ENCODE measurements at places on chromosomes 13 and 19. TPM values are rescaled to one million over a fixed set of nuclear protein-coding genes. Genes with fewer than 3 reads are reported as not detected.

GRCh38 chr19:52453324-52454094 is at the start of gene ZNF578:
ZNF578 (plus strand) TSS chr19:52453553; CDS start chr19:52501846, 48,293 bp downstream.
- DNase-seq = peak; percentile 71

DNA sequence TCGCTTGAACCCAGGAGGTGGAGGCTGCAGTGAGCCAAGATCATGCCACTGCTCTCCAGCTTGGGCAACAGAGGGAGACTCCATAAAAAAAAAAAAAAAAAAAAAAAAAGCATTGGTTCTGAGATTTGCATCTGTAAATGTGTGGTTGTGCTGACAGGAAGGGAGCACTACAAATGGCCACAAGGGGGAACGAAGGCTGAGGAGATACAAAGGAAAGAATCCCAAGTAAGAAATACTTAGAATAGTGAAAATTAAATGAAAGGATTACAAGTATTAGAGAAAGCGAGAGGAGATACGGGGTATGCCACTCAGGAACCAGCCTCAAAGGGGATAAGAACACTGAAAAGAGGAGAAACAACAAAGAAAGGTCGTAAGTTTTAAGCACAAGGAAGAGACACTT is 284.9 kb downstream of the KLF12 start:
- DNase-seq = no peak

GRCh38 chr13:47886314-47886713 is 114.8 kb downstream of the SUCLA2 start:
- no peak for DNase-seq

- no peak for DNase-seq
These were observed 104.0 kb downstream of the COL4A2 start for GRCh38 chr13:110410936-110411687.

Gene SIGLEC5
- not detected for polyA plus RNA-seq

Gene PRKACA
- 161 TPM for polyA plus RNA-seq

Gene SGCG
- 1.2 TPM for polyA plus RNA-seq

Gene ZNF667
- 19.8 TPM for polyA plus RNA-seq

All from spinal cord (tissue), 10 donors.